Spinal cord (tissue), 10 donors: ENCODE measurements at places on chromosomes 3 and 15. TPM values are rescaled to one million over a fixed set of nuclear protein-coding genes. Genes with fewer than 3 reads are reported as not detected.

The COLQ gene
- 10.5 TPM for total RNA-seq

- DNase-seq: no peak
These were observed 592 bp downstream of the PGPEP1L start for GRCh38 chr15:99006904-99007495.

The TTLL13 gene
- 0.28 TPM for total RNA-seq

- no peak for DNase-seq
These were observed 33.8 kb upstream of the BBX start for GRCh38 chr3:107488942-107489341.

- DNase-seq: no peak
These were observed 26.9 kb upstream of the KBTBD12 start for GRCh38 chr3:127888156-127888555.

DNA sequence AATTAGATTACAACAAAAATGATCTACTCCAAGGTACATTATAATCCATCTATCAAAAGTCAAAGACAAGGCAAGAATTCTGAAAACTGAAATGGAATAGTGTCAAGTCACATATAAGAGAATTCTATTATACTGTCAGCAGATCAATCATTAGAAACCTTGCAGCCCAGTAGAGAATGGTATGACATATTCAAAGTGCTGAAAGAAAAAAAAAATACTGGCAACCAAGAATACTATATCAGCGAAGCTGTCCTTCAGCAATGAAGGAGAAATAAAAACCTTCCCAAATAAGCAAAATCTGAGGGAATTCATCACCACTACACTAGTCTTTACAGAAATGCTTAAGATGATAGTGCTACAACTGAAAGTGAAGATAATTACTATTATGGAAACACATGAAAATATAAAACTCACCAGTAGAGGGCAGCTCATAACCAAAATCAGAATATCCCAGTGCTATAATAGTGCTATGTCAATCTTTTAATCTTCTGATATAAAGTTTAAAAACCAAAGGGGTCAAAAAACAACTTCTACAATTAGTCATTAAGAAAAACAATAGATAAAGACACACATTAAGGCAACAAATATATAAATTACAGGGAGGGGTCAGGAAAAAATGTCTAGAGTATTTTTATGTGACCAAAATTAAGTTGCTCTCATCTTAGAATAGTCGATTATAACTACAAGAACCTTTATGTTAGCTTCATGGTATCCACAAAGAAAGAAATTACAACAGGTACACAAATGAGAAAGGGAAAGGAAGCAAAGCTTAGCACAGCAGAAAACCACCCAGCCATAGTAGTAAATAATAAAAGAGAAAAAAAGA, 190.7 kb upstream of the CNTN6 start:
- DNase-seq: no peak

The CLDN18 gene
- 0.20 TPM for total RNA-seq

- DNase-seq: no peak
These were observed 364.5 kb downstream of the MAGI1 start for GRCh38 chr3:65674226-65674625.

GRCh38 chr3:171811913-171812335, 1.6 kb upstream of the PLD1 start:
- no peak for DNase-seq

The PLIN1 gene
- 0.89 TPM for total RNA-seq
